T-cell (primary cell): ENCODE measurements at places on chromosomes 7 and 10. TPM values are rescaled to one million over a fixed set of nuclear protein-coding genes. Genes with fewer than 3 reads are reported as not detected.

The LRRTM3 gene
- total RNA-seq: not detected

The ITPRID1 gene
- not detected for total RNA-seq

The CCDC7 gene
- 68.2 TPM for total RNA-seq

The GHRHR gene
- total RNA-seq: not detected

The MMP21 gene
- 0.47 TPM for total RNA-seq

The GATA3 gene
- total RNA-seq: 98.1 TPM

The INSYN2A gene
- total RNA-seq: not detected

The HTR5A gene
- total RNA-seq: not detected

The EEPD1 gene
- 4.5 TPM for total RNA-seq

The INA gene
- not detected for total RNA-seq

The WNT8B gene
- total RNA-seq: not detected

The OR2A14 gene
- not detected for total RNA-seq

The OR9A2 gene
- not detected for total RNA-seq

The PTPN20 gene
- 1.5 TPM for total RNA-seq

The PDAP1 gene
- 67.4 TPM for total RNA-seq

The ZNF488 gene
- total RNA-seq: not detected

The PIK3CG gene
- 28.3 TPM for total RNA-seq

The TPST1 gene
- total RNA-seq: 4.3 TPM

The OR13A1 gene
- total RNA-seq: 0.26 TPM

The IL2RA gene
- total RNA-seq: 25.9 TPM

The FEZF1 gene
- not detected for total RNA-seq
